COLO829 (cell line): ENCODE measurements at places on chromosomes 1 and 21.

GRCh38 chr1:179924268-179924667 is 30.3 kb upstream of the CEP350 start:
- no peak for DNase-seq

DNA sequence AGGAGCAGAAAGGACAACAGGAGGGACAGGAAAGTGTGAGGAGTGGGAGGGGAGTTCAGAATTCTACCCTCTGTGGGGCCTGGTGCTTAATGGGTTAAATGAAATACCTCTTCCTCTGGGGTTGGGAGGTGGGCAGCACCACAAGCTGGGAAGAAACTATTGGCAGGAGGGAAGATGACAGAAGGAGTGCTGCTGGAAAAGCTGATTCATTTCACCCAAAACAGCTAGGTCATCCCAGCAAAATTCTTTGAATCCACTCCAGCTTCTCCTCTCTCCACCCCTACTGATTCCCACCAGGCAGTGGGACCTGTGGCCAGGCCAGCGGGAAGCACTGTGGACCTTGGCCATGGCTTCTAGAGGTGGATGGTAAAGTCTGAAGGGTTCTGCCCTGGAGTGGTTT is 12.8 kb downstream of the BCAN start:
- DNase-seq = no peak

DNA sequence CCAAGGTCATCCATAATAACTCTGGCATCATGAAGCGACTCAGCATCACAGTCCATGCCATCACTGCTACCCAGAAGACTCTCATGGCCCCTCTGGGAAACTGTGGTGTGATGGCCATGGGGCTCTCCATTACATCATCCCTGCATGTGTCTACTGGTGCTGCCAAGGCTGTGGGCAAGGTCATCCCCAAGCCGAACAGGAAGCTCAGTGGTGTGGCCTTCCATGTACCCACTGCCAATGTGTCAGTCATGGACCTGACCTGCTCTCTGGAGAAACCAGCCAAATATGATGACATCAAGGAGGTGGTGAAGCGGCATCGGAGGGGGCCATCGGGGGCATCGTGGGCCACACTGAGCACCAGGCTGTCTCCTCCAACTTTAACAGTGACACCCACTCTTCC is 65.1 kb upstream of the ARHGAP29 start:
- no peak for DNase-seq

DNA sequence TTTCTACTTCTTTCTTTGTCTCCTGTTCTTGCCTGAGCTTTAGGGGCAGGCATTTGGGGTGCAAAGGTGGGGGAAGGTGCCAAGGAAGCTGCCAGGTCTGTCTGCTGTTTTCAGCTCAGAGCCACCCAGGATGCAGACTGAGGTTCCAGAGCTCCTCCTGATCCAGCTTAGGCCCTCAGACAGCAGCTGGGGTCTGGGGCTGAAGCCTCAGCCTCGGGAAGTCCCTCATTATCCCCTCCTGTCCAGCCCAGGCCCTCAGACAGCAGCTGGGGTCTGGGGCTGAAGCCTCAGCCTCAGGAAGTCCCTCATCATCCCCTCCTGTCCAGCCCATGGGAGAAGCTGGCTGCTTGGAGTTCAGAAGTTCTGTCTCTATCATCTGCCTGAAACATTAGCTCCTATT is 257.7 kb upstream of the CSF3R start:
- DNase-seq = no peak

DNA sequence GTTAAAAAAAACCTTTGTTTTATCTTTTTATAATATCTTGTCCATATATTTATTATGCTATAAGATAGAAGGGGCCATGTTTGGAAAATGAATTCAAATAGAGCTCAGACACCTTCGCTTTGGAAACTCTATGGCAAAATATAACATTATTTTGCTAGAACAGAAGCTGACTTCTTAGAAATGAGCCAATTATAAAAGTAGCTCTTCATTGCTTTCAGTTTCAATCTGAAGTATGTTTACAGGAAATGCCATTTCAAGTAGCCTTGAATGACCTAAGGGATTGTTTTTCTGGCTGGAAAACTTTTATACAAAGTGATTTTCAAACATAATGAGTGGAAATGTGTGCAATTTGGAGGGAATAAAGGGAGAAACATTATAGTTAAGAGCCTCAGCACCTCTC is 37.8 kb upstream of the GBP5 start:
- DNase-seq = no peak

DNA sequence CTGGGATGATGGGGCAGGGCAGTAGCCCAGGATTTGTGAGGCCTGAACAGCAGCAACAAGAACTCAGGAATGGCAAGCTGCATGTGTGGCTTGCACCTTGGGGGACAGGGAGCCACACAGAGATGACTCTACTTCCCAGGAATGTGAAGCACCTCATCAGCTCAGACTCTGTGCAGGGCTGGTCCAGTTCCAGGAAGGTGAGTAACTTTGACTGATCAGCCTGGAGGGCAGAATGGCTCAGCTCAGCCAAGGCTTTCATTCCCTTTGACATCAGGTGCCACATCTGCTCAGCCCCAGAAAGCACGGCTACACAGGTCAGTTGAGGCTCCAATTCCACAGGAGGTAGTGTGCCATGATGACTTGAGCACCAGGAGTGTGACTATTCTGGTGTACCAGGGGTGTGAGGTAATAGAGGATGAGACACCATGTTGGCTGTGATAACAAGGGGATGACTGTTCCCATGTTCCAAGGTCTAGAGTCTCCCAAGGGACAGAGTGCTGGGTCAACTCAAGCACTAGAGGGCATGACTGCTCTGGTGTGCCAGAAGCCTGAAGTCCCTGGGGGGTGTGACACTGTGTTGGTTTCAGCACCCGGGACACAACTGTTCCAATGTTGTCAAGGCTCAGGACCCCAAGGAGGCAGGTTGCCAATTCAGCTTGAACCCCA is 625.8 kb upstream of the ADGRL2 start:
- no peak for DNase-seq

DNA sequence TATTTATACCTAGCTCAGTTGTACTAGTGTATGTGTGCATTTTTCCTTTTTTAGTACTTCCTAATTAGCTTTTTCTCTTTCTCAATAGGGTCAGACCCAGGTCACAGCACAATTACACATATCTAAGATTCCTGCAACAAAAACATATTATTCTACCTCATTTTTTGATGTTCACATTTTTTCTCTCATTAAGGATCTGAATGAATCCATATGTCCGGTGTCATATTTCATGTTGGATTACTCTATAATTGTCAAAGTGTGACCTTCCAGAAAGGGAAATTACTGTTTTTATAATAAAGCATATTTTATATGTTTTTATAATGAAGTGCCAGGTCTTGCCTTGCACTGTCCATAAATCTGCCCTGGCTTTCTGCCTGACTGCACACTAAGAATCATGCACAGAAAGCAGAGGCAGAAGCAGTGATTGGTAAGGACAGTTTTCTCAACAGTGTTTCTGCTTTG is 143.7 kb downstream of the KCNT2 start:
- DNase-seq = no peak

DNA sequence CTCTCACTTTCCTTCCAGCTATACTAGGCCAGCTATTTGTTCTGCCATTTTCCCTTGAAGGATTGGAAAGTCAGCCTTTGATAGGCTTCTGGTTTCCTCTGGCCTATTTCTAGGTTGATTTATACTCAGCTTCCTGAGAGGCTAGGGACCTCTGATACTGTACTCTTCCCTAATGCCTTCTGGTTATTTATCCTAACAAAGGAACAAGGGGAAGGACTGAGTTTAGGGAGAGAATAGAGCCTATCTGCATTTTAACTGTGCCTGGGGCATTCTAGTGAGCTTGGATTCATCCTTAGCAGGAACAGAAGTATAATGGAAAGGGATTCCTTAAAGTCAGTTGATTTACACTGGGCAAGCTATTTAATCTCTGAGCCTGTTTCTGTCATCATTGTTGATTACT is 11.8 kb upstream of the TMEM39B start:
- DNase-seq = no peak

- DNase-seq = peak; percentile 98
Measured at GRCh38 chr1:149886396-149887195, 12.8 kb upstream of the BOLA1 start.

GRCh38 chr1:10692401-10693021 is 103.9 kb downstream of the CASZ1 start:
- DNase-seq = no peak

- DNase-seq = no peak
Measured at GRCh38 chr21:37845535-37845934, 70.7 kb downstream of the KCNJ6 start.
